ENCODE measurements at places on chromosomes 6 and 20.

GRCh38 chr6:126886106-126886505 lies 232.4 kb upstream of the RSPO3 start:
- DNase-seq, result no peak

DNA sequence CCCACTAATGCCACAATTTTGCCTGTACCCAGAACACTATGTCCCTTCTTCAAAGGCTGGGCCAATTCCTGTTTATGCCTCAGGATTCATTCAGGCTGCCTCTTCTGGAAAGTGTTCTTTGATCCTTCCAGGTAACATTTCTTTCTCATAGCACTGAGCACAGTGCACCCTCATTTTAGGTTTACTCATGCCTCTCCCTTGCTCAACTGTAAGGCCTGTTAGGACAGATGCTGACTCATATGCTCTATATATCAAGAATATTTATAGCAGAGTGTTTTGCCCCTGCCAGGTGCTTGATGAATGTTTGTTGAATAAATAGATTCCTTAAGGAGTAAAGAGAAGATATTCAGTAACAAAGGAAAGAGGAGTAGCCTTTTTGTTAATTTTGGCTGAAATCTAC lies 263.9 kb downstream of the PHF3 start:
- no peak for DNase-seq

- no peak for DNase-seq
Observed at GRCh38 chr20:38225900-38226263, 34.7 kb downstream of the KIAA1755 start.

DNA sequence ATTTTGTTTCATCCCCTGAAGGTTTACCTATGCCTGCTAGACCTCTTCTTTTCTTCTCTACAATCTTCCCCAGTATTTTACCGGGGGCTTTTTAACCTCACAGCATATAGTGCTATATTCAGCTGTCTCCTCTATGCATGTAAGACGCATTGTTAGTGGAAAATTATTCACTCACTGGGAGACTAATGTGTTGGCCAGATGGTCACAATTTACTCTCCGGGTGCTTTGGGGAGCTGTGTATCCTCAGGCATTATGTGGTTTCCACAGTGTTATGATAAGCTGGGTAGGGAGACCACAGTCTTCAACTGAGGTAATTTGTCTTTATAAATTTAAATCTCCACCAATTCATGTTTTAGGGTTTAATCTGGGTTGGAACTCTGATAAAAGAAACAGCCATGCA lies 553.8 kb upstream of the PTCHD4 start:
- no peak for DNase-seq

- DNase-seq, result no peak
Observed at GRCh38 chr6:151324488-151324825, 66.9 kb downstream of the ZBTB2 start.

DNA sequence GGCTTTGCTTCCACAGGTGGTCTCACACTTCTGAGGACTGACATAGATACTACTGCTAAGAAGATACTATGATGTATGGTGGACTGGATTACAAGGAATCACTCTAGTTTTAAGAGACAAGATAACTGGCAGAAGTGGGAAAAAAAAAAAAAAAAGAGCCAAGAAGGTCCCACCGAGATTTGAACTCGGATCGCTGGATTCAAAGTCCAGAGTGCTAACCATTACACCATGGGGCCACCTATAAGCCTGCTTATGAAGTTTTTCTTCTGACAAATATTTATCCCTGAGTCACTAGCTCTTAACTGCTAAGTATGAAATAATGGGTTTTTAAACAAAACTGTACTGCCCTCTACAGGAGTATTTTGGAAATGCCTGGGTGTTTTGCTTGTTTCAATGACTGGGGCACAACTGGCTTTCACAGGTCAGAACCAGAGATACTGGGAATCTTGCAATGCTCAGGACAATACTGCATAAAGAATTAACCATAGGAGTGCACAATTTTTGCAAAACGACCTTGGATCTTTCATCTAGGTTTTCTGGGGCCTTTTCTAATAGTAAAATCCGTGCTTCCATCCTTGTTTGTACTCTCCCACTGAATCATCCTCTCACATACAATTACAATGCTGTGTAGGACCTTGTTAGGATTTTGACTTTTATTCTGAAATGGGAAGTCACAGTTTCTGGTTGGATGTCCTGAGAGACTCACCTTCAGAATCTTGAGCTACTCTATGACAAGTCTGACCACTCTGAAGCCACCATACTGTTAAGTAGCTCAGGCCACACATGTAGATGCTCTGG lies 116.3 kb downstream of the OR2B2 start:
- no peak for DNase-seq

- DNase-seq, result no peak
Observed at GRCh38 chr6:13614126-13614925, 809 bp upstream of the NOL7 start.
